ENCODE measurements at places on chromosomes 6 and 20.

DNA sequence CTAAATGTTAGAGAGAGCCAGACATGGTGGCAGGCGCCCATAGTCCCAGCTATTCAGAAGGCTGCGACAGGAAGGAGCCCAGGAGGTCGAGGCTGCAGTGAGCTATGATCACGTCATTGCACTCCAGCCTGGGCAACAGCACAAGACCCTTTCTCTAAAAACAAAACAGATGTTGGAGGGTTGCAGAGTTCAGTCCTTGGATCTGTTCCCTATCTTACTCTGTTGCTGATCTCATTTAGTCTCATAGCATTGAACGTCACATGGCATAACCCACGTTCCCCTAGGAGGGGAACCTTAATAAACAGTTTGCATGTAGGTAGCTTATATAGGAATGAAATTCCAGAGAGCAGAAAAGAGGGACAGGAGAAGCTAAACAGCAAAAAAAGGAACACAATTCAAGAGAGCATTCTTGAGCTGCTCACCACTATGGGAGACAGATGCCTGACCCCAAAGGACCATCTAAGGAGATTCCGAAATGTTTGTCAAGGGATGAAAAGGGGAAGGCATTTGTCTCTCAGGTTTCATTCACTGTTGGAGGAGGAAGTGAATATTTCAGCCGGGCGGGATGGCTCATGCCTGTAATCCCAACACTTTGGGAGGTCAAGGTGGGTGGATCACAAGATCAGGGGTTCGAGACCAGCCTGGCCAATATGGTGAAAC is 54.6 kb upstream of the PIM1 start:
- DNase-seq: no peak

- no peak for DNase-seq
These were observed at the start of gene PXDC1 for GRCh38 chr6:3751077-3751729. Gene PXDC1, minus strand, starts transcription at chr6:3751713. Its CDS starts 182 bp downstream, at chr6:3751531.

DNA sequence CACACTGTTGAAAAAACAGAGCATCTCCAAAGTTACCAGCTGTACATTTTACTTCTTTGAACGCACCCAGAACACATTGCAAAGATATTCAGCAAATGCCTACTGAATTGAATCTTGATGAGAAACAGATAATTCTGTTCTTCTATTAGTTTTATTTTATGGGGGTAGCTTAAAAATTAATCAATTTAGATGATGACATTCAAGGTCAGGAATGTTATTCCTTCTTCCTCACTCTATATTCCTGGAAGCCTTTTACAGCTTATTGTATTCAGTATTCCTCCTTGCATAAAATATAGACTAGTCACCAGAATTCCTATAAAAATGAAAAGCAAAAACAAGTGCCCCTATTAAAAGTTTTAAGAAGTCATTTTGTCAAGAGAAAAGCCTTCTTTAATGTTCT is 21.4 kb upstream of the GMDS start:
- no peak for DNase-seq

DNA sequence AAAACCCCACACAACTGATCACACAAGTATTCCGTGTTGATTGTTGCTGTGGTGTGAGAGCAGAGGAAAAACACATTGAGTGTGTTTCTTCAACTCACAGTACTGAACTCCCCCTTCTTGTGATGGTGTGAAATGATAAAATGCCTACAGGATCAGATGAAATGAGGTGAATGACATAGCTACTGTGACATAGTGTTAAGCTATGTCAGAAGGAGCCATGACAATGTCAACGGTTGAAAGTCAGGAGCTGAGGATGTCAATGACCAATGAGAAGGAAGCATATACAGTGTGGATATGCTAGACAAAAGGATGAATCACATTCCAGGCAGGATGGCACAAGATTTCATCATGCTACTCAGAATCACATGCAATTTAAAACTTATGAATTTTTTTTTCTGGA is 38.8 kb downstream of the WASF1 start:
- no peak for DNase-seq

GRCh38 chr6:69795469-69796072 is 1.2 kb downstream of the LMBRD1 start:
- no peak for DNase-seq

DNA sequence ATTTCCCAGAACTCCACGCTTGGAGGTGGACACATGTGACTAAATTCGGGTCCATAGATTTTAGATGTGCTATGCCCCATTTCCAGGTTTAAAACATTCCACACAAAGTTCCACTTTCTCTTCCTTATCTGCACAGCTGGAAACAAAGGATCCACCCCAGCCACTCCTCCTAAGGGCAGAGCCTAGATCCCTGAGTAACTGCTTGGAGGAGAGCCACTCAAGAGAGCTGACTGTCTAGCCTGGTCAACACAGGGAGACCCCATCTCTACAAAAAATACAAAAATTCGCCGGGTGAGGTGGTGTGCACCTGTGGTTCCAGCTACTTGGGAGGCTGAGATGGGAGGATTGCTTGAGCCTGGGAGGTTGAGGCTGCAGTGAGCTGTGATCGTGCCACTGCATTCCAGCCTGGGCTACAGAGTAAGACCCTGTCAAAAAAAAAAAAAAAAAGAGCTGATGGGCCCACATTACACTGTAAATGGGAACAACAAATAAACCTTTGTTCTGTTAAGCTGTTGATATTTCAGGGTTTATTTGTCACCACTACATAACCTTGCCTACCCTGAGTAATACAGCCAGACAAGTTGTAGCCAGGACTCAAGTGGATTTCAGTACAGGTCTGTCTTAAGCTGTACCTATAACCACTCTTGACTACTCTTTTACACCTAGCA is 25.8 kb upstream of the SNRPC start:
- no peak for DNase-seq
